ENCODE measurements at places on chromosomes 4 and X.
A peak's percentile ranks its signal among the peaks of the same experiment; 100 is the strongest.

DNA sequence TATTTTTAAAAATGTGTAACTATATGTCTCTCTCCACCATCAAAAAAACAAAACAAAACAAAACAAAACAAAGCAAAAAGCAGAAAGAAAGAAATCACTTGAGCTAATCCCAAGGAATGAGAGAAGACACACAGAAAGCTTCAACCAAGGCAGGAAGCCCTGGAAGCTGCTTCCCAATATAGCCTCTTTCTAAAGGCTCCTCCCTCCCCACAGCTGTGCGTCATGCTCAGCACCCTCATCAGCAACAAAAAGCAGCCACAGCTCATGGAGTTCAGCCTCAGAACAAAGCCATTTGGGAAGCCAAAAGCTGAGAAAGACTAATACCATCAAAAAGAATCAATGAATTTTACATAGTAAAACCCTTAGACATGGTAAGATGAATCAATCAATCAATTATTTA, 501.6 kb upstream of the SMIM31 start:
- no peak for DNase-seq

- no peak for DNase-seq
Observed at GRCh38 chrX:103616676-103617186, 9.0 kb downstream of the TCEAL3 start.

GRCh38 chrX:152155766-152156310, 17.5 kb upstream of the MAGEA10 start:
- no peak for DNase-seq

DNA sequence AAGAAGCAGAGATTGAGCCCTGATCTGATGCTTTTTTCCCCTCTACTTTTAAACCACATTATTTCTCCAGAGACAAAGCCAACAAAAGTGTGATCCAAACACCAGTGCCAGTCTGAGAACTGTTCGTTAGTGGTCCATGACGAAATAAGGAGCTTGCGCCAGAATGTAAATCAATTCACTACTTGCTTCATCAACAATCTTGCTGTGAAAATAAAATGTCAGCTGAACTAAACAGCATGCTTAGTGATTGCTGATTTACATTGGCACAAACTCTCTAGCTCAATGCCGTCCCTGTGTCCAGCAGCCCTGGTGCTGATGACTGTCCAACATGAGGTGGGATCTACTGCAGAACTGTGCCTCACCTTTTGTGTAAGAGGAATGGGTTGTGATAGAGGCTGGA, 71.3 kb downstream of the SOX3 start:
- no peak for DNase-seq

- no peak for DNase-seq
Observed at GRCh38 chr4:28427306-28428085, 1566.9 kb downstream of the STIM2 start.

DNA sequence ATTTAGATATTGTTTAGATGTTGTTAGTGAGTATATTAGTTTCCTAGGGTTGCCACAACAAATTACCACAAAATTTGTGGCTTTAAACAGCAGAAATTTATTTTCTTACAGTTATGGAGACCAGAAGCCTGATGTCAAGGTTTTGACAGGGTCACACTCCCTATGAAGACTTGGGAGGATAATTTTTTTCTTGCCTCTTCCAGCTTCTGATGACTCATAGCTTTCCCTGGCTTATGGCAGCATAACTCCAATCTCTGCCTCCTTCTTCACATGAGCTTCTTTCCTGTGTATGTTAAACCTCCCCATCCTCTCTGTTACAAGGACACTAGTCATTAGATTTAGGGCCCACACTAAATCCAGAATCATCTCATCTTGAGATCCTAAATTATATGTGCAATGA, 20.9 kb upstream of the RAB40A start:
- DNase-seq, result no peak

GRCh38 chrX:48938721-48939425, 18.5 kb downstream of the OTUD5 start:
- DNase-seq, result peak; percentile 81

GRCh38 chr4:86013621-86014020, 346.2 kb downstream of the MAPK10 start:
- DNase-seq, result no peak

DNA sequence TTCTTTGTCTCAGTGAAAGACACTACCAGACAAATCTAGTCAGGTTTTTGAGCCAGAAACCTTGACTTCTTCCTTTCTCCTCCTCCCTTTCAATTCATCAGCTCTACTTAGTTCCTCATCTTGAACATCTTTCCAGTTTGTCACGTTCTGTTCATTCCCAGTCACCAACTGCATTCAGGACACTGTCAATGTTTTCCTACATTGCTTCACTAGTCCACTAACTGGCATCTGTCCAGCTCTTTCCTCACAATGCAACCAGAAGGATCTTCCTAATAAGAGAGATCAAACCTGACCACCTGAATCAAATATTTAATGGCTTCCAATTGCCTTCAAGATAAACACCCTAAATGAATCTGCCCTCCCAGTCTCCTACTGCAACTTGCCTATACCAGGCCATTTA, 52.5 kb downstream of the SYNPO2 start:
- no peak for DNase-seq

DNA sequence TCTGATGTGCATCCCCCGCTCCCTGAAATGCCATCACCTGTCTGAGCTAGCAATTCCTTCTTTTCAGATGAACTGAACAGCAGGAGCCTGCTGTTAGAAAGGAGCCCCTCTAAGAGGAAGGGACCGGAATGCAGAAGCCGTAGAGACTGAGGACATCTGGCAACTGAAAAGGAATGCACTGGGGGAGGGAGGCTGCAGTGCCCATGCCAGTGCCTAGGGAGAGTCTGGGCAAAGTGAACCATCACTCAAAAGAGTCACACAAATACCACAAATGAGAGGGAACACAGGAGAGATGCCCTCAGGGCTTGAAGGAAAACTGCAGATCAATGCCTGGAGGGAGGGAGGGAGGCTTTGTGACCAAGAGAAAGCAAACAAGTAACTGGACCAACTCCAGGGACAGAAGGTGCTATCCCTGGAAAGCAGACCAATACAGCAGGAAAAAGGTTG, 93.9 kb upstream of the CBR4 start:
- DNase-seq, result no peak

DNA sequence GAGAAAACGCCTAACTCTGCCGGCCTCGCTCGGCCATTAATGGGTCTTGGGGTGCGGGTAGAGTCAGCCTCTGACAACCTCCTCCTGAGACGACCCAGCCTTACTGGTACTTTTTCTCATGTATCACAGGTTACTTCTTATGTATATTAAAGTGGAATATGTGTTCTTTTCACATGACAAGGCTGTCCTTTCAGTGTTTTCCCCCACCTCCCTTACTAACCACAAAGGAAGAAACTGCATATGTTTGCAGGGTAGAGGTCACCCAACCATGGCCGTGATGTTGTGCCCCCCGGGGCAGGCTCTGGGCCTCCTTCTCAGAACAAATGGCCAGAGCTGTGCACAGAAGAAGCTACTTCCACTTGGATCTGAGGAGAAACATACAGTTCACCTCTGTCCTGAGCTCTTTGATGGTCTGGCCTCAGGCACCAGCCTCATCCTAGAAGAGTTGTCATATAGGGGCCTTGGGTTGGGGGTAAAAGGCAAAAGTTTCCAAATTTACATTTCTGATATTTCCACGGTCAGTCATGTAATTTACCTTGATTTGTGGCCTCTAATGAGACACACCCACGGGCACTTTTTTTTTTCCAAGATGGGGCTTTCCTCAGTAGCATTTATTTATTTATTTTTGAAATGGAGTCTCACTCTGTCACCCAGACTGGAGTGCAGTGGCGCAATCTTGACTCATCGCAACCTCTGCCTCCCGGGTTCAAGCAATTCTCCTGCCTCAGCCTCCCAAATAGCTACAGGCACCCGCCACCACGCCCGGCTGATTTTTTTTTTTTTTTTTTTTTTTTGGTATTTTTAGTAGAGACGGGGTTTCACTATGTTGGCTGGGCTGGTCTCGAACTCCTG, 1.9 kb downstream of the SOWAHD start:
- DNase-seq, result no peak

Data from activated CD4-positive, alpha-beta T cell treated with anti-CD3 and anti-CD28 coated beads, Interleukin-2, amount 50 U/mL, for 48 hours (primary cell).